ENCODE measurements at places on chromosomes 1 and 21.

GRCh38 chr1:41652384-41653265 lies 168.1 kb upstream of the EDN2 start:
- no peak for DNase-seq

- no peak for DNase-seq
Observed at GRCh38 chr1:107016376-107016978, 40.0 kb upstream of the PRMT6 start.

GRCh38 chr1:1075148-1075935 lies 1.2 kb upstream of the RNF223 start:
- DNase-seq: no peak

DNA sequence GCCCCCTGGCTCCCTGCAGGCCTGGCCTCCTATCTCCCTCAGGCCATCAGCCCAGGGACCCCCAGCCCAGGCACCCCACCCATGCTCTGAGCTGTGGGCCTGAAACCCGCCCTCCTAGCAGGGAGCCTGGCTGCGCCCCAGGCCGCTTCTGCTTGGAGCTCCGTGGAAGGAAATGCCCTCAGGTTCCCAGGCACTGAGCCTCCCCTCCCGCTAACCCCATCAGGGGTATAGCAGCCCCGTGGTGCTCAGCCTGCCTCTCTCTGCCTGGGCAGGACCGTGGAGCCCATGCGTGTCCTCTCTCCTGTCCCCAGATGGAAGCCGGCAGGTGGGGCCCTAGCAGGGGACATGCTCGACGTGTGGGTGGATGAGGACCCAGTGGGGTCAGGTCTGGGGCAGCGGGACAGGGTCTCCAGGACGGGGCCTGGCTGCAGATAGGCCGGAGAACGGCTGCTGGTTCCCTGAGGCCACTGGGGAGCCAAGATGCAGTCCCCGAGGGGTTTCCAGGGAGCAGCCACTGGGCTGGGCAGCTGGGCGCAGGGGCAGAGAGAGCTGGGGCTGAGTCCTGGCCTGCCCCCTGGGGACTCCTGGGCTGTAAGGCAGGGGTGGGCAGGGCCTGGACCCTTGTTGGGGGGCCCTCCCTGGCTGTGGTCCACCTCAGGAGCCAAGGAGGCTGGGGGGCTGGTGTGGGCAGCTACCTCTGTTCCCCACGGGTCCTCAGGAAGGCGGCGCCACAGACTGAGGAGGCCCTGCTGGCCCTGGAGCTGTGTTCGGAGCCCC lies 75.5 kb downstream of the MORN1 start:
- no peak for DNase-seq

GRCh38 chr1:64290420-64290819 lies 87.0 kb downstream of the UBE2U start:
- no peak for DNase-seq

GRCh38 chr1:147720557-147720956 lies 39.8 kb downstream of the GJA5 start:
- no peak for DNase-seq

GRCh38 chr1:210087058-210087457 lies 145.5 kb upstream of the SERTAD4 start:
- no peak for DNase-seq

DNA sequence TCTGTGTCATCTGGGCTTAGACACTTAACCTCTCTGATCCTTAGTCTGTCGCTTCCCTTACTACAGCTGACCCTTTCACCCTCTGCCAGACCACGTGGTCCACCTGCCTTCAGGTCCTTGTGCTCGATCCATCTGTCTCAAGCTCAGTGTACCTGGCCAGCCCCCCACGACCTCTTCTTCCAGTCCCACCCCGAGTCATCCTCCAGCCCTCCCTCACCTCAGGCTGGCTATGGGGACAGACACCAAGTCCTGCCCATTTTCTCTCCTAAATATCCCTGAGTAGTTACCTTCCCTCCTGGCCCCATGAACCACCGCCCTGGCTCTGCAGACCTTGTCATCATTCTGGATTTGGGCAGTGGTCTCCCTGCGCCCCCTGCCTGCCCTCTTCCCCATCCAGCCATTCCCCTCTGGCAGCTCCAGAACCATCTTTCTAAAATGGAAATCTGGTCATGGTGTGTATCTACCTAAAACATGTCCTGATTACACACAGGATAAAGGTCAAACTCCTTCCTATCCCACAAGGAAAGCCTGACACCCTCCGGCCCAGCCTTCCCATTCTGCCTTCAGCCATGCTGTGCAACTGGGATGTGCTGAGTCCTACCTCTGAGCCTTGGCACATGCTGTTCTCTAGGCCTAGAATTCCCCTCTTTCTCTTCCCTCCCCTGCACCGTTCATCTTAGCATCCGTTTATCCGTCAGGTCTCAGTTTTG lies 107.6 kb downstream of the EPHB2 start:
- DNase-seq: no peak

DNA sequence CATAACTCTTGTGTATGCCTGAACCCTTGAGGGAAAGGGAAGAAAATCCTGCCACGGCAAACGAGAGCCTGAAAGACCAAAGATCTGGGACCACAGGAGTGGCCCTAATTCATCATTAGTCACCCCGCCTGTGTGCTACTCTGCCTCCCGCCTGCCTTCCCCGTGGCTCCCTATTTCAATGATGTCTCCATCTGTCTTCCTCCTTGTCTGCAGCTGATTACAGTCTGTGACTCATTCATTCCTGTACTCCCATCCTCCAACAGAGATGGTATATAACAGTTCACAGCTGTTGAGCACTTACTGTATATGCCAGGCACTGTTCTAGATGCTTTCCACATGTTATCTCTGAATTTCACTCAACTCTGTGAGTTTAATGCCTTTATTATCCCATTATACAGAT lies 96.6 kb downstream of the SEC16B start:
- DNase-seq: no peak

DNA sequence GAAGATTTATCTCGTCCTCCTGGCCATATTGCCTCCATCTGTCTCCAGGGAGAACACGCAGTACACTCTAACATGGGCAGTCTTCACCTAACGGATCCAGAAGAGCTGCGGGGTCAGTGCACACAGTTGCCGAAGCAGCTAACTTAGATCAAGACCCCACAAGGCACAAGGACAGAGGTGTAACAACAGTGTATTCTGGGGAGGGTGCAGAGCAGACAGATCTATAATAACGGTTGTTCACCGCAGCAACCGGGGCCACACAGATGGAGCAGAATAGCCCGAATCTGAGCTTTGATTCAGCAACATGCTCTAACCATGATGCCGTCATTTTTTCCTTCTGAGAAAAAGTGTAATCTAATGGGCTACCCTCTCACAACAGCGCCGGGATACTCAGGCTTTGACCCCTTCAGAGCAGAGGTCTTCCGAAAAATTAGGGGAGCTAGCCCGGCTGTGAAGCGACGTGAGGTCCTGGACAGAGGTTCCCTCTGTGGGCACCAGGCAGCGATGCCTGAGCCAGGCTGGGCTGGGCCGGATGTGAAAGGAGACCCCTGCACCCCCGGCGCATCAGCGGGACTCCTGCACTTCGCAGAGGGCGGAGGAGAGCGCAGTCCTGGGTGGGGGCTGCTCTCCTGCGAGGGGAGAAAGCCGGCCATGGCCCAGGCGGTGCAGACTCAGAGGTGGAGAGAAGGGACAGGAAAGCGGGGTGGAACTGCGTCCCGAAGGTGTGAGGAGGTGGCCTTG lies 57.5 kb downstream of the BCL9 start:
- peak; percentile 16 for DNase-seq

DNA sequence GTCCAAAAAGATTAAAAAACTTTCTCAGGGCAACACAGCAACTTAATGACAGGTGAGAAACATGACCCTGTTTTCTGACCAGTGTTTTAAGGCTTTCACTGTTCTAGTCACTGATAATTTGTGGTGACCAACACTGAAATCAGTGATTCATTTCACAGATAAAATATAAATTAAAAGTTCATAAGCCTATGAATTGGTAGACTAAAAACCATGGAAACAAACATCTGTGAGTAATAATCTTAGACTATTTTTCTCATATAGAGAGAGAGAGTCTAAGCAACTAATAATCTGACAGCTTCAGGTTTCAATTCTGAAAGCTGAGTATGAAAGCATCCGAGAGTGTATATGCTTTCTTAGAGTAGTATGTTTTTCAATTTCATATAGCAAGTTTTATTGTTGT lies 536.9 kb downstream of the ADGRL2 start:
- DNase-seq: no peak

- DNase-seq: no peak
Observed at GRCh38 chr1:99850459-99851291, 514 bp downstream of the AGL start.
